ENCODE measurements at places on chromosomes 11 and 22. TPM values are rescaled to one million over a fixed set of nuclear protein-coding genes. Genes with fewer than 3 reads are reported as not detected.

- no peak overlapping the region for H3K27ac ChIP-seq
- H3K36me3 ChIP-seq, result no peaks in the 10 kb centered on the region
- H3K4me1 ChIP-seq, result no peaks in the 10 kb centered on the region
- peaks cover 6% of the 10 kb centered on the region for H3K27me3 ChIP-seq
Measured at GRCh38 chr11:93972790-93973189, 48.4 kb upstream of the HEPHL1 start.

DNA sequence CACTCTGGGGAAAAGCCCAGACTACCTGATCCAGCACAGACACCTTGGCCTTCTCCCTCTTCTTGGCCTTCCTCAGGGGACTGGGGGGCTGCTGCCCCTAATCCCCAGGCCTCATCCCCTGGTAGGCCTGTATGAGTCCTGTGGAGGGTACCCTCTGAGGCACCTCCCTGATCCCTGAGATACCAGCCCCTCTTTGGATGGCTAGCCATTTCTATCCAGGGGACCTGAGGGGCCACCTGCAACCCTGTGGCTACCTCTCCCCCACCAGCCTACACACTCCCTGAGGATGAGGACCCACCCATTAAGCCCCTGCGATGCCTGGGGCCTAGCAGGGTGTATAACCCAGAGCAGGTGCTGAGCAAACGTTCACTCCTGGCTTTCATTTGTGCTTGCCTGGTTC is 54.6 kb downstream of the HIRA start:
- no peaks in the 10 kb centered on the region for H3K4me1 ChIP-seq
- no peaks in the 10 kb centered on the region for H3K27me3 ChIP-seq
- no peak for DNase-seq

GRCh38 chr11:46427364-46427763 is 35.8 kb upstream of the CHRM4 start:
- H3K4me1 ChIP-seq, result no peaks in the 10 kb centered on the region
- no peak overlapping the region for H3K27ac ChIP-seq
- no peak overlapping the region for H3K4me3 ChIP-seq
- no peak for DNase-seq

Gene APOL5
- total RNA-seq, result not detected

All from activated naive CD8-positive, alpha-beta T cell treated with anti-CD3 and anti-CD28 coated beads, Interleukin-2, amount 10 ng/mL, durations not matched to agents 7 days and 5 days (primary cell).